ENCODE measurements at places on chromosomes 11 and 22.

DNA sequence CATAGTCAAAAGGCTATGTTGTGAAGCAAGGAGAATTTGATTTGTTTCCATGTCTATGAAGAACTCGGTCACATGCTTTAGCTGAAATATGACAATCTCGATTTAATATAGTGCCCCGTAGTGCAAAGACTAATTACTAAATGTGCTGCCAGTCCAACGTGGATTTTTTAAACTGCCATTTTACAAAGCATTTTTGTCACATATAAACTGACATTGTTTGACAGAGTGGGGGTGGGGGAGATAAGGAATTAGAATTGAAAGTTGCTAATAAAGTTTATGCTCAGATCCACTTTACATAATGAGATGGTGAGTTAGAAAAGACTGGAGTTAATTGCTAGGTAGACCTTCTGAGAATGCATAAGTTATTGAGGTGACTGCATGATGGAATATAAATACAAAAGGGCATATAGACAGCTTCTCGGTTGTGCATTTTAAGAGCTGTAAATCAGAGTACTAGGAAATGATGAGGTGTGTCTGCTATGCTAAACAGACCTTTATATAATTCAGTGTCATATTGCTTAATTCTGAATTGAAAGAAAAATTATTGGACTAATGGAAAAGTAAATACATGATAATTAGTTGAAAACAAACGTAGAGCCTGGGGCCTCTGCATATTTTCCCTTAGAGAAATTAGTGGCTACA, 158.9 kb upstream of the MTNR1B start:
- DNase-seq, result no peak

DNA sequence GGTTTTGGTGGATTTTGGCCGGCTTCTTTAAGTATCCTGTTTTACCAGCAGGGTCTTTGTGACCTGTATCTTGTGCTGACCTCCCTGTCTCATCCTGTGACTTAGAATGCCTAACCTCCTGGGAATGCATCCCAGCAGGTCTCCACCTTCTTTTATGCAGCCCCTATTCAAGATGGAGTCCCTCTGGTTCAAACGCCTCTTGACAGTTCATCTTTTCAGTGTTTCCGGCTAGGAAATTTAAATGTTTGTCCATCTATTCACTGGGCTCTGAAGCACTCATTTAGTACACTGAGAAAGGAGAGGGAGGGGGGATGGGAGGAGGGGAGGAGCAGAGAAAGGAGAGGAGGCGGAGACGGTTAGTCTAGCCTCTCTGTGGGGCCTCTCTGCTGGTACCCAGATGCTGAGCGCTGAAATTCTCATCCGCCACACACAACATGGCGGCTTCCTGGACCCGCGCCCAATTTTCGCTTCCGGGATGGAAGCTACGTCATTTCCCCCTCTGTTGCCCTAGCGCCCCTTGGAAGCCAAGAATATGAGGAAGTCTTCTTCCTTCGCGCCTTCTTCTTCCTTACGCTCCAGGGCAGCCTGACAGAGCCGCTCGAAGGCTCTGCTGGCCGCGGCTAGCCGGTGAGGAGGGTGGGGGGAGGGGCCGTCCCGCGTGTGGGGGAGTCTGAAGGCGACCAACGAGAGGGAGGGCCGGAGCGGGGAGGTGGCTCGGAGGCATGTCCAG, 69.0 kb upstream of the SYT13 start:
- DNase-seq, result peak; percentile 74

GRCh38 chr11:39209981-39210380, 2249.5 kb downstream of the LRRC4C start:
- no peak for DNase-seq

DNA sequence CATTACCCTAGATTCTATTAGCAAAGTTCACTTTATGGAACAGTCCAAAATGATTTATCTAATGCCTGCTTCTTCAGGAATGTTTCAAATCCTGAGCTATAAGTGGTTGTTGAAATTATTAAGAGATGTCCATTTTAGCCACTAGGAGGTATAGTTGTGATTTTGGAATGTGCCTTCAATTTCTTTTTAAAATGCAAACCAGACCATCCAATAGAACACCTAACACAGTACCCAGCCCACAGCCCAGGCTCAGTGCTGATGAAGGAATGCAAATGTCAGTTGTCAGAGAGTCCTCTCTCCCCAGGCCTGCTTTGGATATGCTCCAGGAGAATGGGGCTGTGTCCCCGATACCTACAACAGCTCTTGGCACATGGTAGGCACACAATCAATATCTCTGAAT, 85.8 kb upstream of the E2F8 start:
- DNase-seq, result no peak

- no peak for DNase-seq
Measured at GRCh38 chr22:44301039-44301438, 11.7 kb downstream of the SHISAL1 start.

DNA sequence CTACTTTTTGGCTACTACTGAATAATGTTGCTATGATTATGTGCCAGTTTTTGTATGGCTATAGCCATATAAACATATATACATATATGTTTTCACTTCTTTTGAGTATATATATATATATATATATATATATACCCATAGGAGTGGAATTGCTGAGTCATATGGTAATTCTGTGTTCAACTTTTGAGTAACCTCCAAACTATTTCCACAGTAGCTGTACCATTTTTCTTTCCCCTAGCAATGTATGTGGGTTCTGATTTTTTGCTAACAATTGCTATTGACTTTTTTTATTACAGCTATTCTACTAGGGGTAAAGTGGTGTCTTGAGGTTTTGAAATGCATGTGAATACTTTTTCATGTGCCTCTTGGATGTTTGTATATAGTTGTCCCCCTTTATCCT, 30.4 kb downstream of the CBL start:
- no peak for DNase-seq

DNA sequence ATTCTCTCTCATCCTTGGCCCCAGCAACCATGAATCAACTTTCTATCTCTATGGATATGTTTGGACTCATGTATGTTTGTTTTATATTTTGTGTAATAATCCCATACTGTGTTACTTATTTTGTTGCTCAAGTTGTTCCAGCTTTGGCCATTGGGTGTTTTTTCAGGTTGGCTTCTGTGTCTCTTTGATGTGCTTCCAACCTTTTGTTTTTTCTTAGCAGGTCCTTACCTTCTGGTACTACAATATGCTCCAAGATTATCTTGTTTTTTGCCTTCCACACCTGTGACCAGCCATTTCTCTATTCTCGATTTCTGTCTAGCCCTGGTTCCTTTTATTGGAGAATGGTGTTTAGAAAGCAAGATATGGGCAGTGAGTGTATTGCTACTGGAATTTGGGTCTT, 14.2 kb downstream of the GVQW3 start:
- DNase-seq, result no peak

DNA sequence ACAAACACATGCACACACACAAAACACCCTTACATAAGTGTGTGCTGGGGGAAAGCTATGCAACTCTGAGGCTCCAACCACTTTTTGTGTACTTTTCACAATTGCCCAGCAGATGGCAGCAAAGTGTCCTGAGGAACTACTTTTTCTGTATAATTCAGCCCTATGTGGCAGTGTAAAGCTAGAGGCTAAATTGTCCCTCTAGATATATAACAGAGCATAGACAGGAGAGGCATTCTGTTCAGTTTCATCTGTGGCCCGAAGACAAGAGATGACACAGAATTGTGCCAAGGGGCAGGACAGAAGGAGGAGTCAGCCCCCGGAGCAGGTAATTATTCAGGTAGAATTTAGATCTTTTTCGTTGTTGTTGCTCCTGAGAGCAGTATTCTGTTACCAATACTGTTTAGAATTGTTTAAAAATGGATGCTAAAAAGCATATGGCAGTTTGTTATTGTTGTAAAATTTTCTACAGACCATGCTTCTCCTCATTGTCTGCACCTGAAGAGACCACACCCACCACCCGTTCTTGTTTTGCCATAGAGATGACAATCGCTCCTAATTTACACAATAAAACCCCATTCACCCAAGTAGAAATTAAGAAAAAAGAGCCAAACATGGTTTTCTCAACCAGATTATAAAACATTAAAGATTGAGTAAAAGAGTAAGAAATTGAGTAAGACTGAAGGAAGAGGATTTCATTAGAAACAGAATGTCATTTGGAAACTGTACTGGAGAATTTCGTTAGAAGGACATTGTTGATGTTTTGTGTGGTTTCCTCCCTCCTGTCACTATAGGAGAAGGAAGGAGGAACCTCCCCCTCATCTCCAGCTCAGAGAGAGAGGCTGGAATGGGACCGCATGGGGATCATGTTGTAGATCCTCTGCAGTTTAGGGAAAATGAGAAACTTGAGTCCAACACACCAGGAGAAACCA, 14.5 kb upstream of the MS4A7 start:
- DNase-seq, result no peak

DNA sequence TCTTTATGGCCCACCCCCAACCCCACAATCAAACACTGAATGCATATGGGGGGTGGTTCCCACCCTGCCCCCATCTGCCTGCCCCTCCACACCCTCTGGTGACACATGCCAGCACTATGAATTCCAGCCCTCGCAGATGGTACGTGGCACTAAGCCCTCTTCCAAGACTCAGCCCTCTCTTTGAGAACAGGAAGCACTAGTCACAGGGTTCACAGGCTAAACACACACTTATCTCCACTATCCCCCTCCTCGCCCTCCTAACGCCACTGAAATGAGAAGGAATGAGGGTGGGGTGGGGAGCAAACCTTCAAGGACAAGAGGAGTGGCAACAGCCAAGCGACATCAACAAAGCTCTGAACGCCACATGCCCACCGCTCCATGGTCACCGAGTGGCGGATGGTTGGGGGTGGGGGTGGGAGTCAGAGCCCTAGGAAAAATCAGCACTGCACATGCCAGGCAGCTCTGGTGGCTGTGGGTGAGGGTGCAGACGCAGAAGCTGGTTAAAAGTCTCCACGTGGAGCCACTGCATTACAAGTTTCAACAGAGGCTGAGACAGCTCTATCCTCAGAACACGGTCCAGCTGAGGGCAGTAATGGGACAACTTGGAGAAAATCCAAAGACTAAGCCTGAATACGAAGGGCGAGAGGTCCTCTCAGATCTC, 33.6 kb downstream of the TMEM184B start:
- DNase-seq, result no peak

DNA sequence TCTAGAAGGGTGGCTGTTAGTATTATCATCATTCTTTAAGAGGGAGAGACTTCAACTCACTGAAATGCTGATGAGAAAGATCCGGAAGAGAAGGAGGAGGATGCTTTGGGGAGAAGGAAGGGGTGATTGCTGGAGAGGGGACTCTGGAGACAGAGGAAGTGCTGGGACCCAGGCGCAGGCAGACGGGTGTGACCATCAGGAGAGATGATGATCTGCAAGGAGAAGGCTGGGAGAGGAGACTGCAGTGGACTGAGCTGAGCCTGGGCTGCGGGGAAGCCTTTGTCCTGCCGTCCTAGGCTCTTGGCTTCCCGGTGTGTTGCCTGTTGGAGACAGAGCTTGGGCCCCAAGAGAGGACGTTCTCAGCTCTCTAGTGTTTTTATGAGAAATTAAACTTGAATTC, 22.6 kb downstream of the RASD2 start:
- DNase-seq, result no peak

- DNase-seq, result no peak
Measured at GRCh38 chr11:117874910-117875381, 1.5 kb downstream of the FXYD6 start.

DNA sequence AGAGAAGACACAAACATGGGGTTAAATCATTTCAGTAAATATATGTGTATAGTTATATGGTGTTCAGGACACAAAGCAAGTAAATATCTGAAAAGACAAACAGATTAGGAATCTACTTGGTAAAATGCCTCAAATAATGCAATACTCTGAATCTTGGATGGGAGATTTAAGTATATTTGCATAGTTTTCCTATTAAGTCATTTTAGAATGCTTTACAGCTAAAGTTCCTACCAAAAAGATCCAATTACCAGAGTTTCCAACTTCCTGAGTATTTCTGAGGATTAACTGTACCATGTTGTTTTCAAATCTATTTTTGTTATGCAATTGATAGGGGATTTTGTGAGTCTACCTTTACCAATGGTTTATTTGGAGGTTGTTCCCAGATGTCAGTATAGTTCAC, 424.4 kb upstream of the CCDC179 start:
- DNase-seq, result no peak

DNA sequence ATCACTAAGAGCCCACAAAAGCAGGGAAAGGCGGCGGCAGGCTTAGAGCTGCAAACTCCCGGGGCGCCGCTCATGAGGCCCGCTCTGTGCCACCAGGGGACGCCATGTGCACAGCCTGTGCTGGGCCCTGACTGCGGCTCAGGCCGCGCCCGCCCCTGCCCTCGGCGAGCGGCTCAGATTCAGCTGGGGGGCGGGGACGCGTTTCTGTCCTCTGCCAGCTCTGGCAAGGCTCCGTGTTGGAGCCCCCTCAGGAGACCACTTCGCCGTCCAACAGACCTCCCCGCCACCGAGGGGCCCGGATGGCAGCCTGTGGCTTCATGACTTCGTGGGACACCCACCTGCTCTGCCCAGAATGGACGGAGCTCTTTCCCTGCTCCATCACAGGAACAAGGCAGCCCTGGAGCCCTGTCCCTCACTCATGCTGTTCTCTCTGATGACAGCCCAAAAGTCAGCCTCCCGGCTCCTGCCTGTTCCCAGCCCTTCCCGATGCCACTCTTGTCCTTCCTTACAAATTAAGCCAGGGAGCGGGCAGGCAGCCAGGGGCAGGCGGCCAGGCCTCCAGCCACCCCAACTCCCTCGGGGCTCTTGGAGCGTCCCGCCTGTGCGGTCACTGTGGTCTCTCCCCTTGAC, 69.1 kb downstream of the NAT10 start:
- peak; percentile 65 for DNase-seq

- DNase-seq, result no peak
Measured at GRCh38 chr22:25404556-25404927, 159.9 kb upstream of the GRK3 start.

DNA sequence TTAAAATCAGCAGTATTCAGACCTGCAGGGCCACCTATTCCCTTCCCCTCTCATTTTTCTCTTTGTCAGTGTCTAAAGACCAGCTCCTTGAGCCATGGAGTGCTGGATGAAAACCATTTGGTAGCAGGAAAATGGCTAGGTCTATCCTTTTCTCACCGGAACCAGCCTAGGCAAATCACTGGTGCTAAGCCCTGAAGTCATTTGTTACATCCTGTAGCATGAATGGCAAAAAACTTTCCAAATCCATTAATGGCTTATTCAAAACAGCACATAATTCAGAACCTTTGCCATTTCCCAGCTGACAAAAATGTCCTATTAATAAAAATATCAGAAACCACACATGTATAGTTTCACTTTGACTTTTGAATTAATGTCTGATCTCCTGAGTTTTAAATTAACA, 209.5 kb upstream of the E2F8 start:
- DNase-seq, result no peak

- no peak for DNase-seq
Measured at GRCh38 chr11:74701351-74701750, 29.9 kb downstream of the CHRDL2 start.

- DNase-seq, result no peak
Measured at GRCh38 chr11:11261629-11262028, 91.4 kb downstream of the CSNK2A3 start.

DNA sequence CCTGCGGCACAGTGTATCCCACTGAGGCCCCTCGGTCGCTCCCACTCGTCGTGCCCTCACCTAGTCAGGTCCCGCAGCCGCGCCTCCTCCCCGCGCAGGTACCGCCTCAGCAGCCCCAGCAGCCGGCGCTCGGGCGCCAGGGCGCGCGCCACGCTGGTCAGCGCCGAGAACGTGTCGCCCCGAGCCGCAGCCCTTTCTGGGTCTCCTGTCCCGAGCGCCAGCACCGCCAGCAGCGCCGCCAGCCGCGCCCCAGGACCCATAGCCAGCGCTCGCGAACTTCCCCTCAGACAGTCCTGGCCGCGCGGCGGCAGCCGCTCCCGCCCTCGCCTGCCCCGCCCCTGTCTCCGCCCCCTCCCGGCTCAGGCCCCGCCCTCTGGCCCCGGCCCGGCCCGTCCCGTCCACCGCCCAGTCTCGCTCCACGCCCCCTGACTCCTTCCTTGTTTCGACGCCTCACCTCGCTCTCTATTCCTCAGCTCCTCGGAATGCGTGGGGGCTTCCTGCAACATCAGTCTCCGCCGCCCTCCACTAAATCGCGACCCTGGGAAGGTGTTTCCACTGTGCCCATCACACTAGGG, at the start of gene P4HA3:
Gene P4HA3, minus strand, starts transcription at position 289 of the 575 bp plus-strand sequence. Its CDS starts 29 bp downstream, at position 260.
- peak; percentile 40 for DNase-seq
